ENCODE measurements at places on chromosomes 7 and 10. TPM values are rescaled to one million over a fixed set of nuclear protein-coding genes. Genes with fewer than 3 reads are reported as not detected.
A peak's percentile ranks its signal among the peaks of the same experiment; 100 is the strongest.

- no peaks in the 10 kb centered on the region for H3K4me1 ChIP-seq
- no peaks in the 10 kb centered on the region for H3K27me3 ChIP-seq
- DNase-seq, result no peak
- H3K27ac ChIP-seq, result no peak overlapping the region
- H3K4me3 ChIP-seq, result no peak overlapping the region
These were observed 18.7 kb upstream of the NCAPG2 start for GRCh38 chr7:158723266-158723665.

Gene LLCFC1
- not detected for total RNA-seq

Gene VPS26A
- total RNA-seq, result 31.8 TPM

- H3K4me1 ChIP-seq, result no peaks in the 10 kb centered on the region
- peak; percentile 17 for DNase-seq
- no peak overlapping the region for H3K27ac ChIP-seq
- H3K4me3 ChIP-seq, result no peak overlapping the region
- no peaks in the 10 kb centered on the region for H3K27me3 ChIP-seq
- H3K36me3 ChIP-seq, result no peaks in the 10 kb centered on the region
These were observed 132.8 kb downstream of the DYNC1I1 start for GRCh38 chr7:95905167-95905566.

Gene PRPS1L1
- not detected for total RNA-seq

DNA sequence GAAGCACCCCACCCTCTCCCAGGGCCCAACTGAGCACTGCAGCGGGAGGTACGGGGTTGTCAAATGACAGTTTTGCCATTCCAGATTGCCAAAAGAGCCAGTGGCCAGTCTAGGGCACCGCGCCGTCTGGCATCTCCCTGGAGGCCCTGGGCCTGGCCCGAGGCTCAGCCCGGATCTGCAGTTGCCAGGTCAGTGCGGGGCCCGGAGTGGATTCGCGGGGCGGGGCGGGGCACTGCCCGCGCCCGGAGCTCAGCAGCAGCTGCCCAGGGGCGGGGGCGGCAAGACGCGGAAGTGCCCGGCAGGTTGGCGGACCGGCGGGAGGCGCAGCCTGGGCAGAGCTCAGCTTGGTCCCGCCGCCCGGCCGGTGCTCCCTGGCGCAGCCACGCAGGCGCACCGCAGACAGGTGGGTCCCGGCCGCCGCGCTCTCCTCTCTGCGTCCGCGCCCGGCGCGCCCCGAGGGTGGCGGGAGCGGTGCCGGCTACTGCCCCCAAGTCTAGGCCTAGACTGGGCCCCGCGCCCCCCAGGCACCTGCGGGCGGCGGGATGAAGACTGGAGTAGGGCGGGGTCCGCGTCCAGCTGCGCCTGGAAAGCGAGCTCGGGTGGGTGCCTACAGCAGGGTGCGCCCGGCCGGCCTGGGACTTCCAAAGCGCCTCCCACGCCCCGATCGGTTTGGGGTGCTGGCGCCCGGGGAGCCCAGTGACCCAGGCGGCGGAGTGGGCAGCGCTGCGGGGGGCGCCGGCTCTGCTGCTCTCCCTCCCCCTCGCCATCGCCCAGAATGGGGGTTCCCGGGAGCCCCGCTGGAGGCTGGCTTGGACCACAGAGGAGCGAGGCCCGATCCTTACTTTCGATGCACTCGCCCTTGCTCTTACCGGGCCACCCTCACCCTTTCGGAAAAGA lies at the start of gene IRF5:
IRF5 (plus strand) TSS at position 281 of the 897 bp plus-strand sequence. CDS start 4,155 bp downstream, outside the sequence.
- H3K4me1 ChIP-seq, result peaks cover 23% of the 10 kb centered on the region
- H3K27ac ChIP-seq, result peak within 1 kb of the TSS; percentile 50
- peaks cover 16% of the 10 kb centered on the region for H3K27me3 ChIP-seq
- peak within 1 kb of the TSS; percentile 59 for H3K4me3 ChIP-seq
- DNase-seq, result no peak

Gene ZNF425
- total RNA-seq, result 2.1 TPM

Gene PITX3
- total RNA-seq, result not detected

Gene GHITM
- total RNA-seq, result 148 TPM
